Thyroid gland (tissue), 4 donors: ENCODE measurements at places on chromosomes 4 and X. TPM values are rescaled to one million over a fixed set of nuclear protein-coding genes. Genes with fewer than 3 reads are reported as not detected.

Gene SMR3B
- total RNA-seq: not detected

Gene CXCL6
- not detected for total RNA-seq

Gene FAM9C
- total RNA-seq: not detected

Gene OCIAD1
- total RNA-seq: 150 TPM

Gene ZFP92
- total RNA-seq: 1.6 TPM

Gene CT45A5
- not detected for total RNA-seq

Gene TCEAL9
- total RNA-seq: 140 TPM

Gene NPNT
- 795 TPM for total RNA-seq

Gene CPEB2
- 18.9 TPM for total RNA-seq

Gene FAM9B
- total RNA-seq: not detected

Gene DGKK
- not detected for total RNA-seq

Gene HS6ST2
- 0.78 TPM for total RNA-seq

Gene MTCP1
- 4.3 TPM for total RNA-seq

Gene RS1
- not detected for total RNA-seq

Gene GRIA3
- 0.33 TPM for total RNA-seq

Gene SGCB
- 13.9 TPM for total RNA-seq

Gene BMX
- 4.7 TPM for total RNA-seq

Gene LRBA
- total RNA-seq: 127 TPM

Gene SCLT1
- 22.3 TPM for total RNA-seq

Gene MEPE
- total RNA-seq: not detected

Gene PDLIM3
- 411 TPM for total RNA-seq

Gene MMRN1
- total RNA-seq: 689 TPM

Gene SSX2B
- total RNA-seq: not detected

Gene IL2
- not detected for total RNA-seq

Gene LONRF3
- total RNA-seq: 53.3 TPM

Gene ANXA3
- total RNA-seq: 213 TPM

Gene PDGFRA
- 108 TPM for total RNA-seq

Gene FHIP1A
- total RNA-seq: 27.3 TPM

Gene EMCN
- 31.4 TPM for total RNA-seq

Gene RAB39B
- total RNA-seq: 3.0 TPM

Gene GAGE12E
- total RNA-seq: not detected

Gene CYBB
- 8.7 TPM for total RNA-seq

Gene CACNA1F
- not detected for total RNA-seq

Gene CNGA1
- total RNA-seq: not detected

Gene F8A3
- 28.7 TPM for total RNA-seq

Gene APLN
- not detected for total RNA-seq

Gene BTK
- 0.49 TPM for total RNA-seq

Gene CORIN
- 0.11 TPM for total RNA-seq

Gene MAGEC2
- total RNA-seq: not detected

Gene RBMXL3
- not detected for total RNA-seq
